NCI-H748 treated with DMSO at 0.1 percent for 48 hours (cell line): ENCODE measurements at places on chromosomes 6 and 20.

- DNase-seq: no peak
Measured at GRCh38 chr20:10715035-10715434, 41.2 kb upstream of the JAG1 start.

- DNase-seq: no peak
Measured at GRCh38 chr6:166589337-166589731, 2.9 kb upstream of the RAMACL start.

DNA sequence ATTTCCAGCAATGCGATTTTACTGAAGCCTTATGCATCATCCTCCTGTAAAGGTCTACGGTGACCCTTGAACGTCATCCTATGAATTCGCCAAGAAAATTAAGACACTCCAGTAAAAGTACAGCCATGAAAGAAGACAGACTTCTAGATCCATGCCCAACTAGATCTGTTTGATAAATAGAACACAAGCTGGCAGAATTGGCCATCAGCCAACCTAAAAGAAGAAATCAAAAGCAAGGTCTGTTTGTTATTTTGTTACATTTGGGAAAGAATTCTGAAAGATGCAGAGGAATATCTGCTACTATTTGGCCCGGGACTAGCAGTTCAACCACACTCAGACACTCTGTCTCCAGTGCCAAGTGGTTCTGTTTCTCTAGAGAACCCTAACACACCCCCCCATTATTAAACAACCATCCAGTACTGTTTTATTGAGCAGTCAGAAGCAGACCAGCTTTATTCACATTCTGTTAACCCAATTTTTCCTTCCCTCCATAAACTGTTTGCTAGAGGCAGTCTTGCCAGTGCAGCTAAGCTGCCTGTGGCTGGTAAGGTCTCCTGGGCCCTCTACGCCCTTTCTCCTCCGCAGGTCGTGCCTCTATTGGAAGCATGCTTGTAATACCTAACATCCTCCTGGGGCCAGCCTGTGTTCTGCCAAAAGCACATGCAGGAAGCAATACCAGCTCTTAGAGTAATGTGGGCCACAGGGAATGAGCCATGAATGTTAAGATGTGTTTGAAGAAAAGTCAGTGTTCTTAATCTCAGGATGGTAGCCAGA, 30.7 kb downstream of the LY86 start:
- no peak for DNase-seq

- no peak for DNase-seq
Measured at GRCh38 chr6:125562156-125562555, 187.3 kb upstream of the HEY2 start.

DNA sequence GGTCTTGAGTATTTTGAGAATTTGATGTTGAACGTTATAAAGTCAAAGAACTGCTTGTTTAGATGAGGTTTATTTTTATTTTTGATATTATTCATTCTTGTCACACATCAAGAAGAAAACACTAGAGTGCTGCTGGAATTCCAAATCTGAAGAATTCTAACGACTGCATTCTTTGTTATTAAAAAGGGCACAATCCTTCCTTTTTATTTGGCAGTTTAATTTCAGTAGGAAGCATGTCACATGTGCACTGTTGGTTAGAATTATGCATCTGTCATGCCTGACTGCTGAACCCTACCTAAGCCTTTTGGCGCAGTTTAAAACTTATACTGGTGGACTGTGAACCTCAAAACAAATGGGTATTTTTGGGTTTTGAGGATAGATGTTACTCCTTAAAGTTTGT, 4.0 kb downstream of the ID4 start:
- no peak for DNase-seq

DNA sequence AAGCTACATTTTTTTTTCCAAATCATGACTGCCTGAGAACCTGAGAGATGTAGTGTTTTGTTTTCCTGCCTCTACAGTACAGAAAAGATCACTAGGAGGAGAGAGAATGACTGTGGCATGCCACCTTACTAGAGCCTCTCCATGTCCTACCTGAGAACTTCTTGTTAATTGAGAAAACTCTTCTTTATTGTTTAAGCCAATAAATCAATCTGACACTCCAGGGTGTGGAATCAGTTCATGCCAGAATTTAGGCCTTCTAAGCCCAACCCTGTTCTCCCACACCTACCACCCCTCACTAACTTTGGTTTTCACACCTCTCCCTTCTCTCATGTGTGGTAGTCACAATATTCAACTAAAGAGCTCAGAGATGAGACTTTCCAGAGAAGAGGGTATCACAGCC, 24.9 kb upstream of the BTN3A2 start:
- DNase-seq: no peak

DNA sequence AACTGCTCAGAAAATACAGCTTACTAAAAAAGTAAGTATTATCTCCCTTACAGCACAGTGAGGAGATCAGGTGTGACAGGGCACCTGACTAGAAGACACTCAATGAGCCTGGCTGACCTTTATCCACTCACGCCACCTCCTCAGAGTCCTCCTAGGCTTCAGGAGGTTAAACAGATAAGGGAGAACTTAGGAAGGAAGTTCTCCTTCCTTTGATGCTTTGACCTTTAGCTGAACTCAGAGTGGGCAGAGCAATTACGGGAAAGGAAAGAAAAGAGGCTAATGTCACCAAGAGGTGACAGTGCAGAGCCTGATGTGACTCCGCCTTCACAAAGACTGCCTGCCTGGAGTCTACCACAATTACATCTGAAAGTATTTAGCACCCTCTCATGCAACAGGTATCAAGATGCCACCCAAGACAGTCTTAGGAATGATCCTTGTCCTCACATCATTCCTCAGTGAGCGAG, 36.7 kb downstream of the MAN1A1 start:
- DNase-seq: no peak

DNA sequence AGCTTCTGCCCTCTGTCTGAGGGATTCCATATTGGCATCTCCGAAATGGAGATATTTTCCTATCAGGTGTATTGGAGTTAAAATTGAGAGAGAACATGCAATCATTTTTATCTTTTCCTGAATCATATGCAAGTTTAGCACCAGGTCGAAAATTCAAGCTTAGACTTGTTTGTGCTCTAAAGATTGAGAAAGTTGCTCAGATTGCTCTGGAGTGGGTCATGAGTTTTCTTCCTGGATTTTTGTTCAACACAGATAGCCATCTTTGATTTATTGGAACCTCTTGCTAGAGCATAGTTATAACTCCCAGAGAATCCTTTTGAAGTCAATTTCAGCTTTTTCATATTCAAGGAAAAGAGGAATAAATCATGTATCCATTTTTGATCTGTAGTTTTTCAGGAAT, 373.5 kb upstream of the FLRT3 start:
- DNase-seq: no peak

DNA sequence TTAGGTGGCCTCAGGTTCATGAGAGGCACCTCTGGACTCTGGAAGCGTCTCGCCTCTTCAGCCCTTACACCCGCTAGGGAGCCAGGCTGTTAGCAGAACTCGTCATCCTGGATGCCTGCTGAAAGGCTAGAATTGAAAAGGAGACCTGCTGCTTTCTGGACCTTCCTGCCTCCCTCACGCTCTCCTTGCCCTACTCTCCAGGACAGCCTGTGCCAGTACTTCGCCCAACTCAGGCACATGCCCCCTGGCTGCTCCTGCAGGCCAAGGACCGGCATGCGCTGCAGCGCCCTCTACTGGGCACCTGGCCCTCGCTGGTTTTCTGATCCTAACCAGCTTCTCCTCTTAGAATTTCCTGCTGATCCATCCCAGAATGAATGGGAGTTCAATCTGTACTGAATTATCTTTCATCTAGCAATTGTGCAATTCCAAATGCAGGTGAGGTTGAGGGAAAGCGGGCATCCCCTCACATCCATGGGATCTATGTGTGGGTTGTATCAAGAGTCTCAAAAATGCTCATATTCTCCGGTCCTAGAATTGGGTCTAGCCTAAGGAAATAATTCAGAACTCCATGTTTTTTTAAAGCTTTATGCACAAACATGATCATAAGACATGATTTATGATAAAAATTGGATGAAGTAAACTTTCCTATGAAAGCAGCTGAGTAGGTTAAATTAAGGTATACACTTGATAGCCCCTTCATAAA, 78.0 kb downstream of the PTPN1 start:
- no peak for DNase-seq

GRCh38 chr6:19669206-19669605, 168.0 kb upstream of the ID4 start:
- DNase-seq: no peak

- DNase-seq: no peak
Measured at GRCh38 chr6:40164345-40164755, 230.1 kb upstream of the MOCS1 start.

GRCh38 chr20:16261733-16262273, 311.4 kb downstream of the KIF16B start:
- no peak for DNase-seq

DNA sequence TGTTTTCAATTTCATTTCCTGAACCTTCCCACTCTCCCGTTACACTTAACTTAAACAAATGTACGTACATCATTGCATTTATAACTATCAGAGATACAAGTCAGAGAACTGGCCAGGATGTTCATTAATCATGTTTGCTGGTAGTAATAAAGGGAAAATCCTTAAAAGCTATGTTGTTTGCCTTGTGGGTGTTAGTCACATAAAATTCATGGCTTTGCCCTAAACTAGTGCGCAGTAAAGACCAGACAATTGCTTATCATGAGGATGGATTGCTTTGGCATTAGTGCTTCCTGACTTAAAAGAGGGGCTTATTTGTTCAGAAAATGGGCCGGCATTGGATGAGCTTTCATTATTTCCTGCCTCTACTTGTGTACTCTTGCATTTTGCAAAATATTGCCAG, 1037.3 kb upstream of the FLRT3 start:
- no peak for DNase-seq

DNA sequence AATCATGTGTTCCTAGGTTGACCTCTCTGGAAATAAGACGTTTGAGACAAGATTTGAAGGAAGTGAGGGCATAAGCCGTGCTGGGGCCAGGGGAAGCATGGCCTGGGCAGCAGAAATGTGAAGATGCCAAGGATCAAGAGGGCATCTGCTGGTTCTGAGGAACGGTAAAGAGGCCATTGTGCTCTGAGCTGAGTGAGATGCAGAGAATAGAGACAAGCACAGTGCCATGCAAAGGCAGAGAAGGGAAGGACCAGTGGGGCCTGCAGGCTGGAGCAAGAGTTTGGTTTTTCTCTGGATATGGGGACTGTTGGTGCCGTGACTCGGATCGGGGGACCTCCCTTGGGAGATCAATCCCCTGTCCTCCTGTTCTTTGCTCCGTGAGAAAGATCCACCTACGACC, 50.8 kb downstream of the SMPDL3A start:
- no peak for DNase-seq

DNA sequence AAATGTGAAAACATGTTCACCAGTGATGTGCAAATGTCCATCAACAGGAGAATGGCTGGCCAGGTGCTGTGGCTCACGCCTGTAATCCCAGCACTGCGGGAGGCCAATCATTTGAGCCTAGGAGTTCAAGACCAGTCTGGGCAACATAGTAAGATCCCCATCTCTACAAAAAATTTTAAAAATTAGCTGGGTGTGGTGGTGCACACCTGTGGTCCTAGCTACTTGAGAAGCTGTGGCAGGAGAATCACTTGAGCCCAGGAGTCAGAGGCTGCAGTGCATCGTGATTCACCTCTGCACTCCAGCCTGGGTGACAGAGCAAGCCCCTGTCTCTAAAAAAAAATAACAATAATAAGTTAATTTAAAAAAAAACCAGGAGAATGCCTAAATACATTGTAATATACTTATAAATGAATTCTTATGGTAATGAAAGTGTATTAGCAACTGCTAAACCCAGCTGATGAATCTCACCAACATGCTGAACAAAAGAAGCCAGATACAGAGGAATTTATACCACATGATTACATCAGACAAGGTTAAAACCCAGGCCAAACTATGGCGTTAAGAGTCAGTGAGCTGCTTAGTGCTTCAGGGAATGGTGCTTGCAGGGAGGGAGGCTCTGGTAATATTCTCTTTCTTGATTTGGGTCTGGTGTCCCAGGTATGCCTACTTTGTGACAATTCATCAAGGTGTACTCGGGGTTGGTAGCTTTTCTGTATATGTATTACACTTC, 36.4 kb downstream of the RPP40 start:
- no peak for DNase-seq

- no peak for DNase-seq
Measured at GRCh38 chr20:23492292-23492691, 1.4 kb downstream of the CST8 start.

GRCh38 chr6:98118397-98119045, 715.9 kb upstream of the POU3F2 start:
- no peak for DNase-seq

- DNase-seq: no peak
Measured at GRCh38 chr6:167112421-167112820, 10.5 kb upstream of the CCR6 start.
